ENCODE measurements at places on chromosomes 13 and 19.
A peak's percentile ranks its signal among the peaks of the same experiment; 100 is the strongest.

DNA sequence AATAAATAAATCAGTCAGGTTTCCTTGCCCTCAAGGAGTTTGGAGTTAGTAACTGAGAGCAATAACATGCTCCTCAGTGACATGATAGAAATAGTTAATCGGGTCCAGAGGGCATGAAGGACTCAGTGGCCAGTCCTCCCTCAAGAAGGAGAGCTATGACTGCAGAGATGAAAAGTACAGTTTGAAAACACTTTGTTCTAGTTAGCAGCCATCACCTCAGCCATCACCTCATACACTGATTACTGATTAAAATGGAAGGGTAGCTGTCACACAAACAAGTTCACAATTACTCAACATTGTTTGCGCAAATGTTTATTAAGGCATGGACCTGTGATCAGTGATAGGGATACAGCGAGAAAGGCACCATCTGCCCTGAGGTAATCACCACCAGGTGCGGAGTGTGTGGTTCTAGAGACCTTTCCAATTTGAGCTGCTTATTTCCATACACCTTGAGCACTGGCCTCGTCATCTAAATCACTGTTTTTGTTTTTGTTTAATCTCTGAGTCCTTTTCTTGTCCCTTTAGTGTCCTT, 85.3 kb upstream of the RAP2A start:
- DNase-seq, result peak; percentile 24

DNA sequence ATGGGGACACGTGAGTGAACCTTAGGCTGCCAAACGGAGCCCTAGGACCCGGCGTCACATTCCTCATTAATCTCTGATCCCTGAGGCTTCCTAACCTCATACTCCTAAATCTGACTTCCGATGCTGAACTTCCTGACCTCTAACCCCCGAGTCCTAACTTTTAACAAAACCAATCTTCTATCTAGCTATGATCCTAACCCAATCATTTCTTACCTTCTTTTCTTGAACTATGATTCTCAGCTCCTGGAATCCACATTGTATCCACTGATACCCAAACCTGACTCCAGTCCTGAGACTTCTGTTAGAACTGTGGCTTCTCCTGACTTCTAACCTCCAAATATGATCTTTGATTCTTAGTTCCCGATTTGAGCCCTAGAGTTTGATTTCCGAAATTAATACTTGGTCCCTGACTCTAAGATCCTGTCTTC, 447 bp downstream of the NFKBIB start:
- DNase-seq, result no peak

GRCh38 chr13:52459668-52460067, 4.4 kb downstream of the CKAP2 start:
- no peak for DNase-seq

DNA sequence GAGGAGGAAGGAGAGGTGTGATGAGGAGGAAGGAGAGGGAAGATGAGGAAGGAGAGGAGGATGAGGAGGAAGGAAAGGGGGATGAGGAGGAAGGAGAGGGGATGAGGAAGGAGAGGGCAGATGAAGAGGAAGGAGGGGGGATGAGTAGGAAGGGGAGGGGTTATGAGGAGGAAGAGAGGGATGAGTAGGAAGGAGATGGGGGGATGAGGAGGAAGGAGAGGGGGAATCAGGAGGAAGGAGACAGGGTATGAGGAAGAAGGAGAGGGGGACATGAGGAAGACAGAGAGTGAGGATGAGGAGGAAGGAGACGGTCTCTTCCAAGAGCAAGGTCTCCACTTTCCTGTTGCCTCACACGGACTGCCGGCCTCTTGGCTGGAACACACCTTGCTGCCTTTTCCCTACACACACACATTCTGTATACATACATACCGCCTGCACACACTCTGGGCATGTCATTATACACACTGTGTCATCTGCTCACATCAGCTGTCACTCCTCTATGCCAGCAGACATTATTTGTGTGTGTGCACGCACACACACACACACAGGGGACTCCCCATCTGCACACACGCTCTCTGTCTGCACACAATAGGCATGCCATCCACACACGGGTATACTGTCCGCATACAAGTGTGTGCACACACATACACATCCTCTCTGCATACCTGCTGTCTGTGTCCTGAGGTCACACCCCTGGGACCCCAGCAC, 11.1 kb upstream of the VSTM2B start:
- no peak for DNase-seq

GRCh38 chr19:52990759-52991418, 22.8 kb upstream of the ERVV-1 start:
- no peak for DNase-seq

GRCh38 chr19:2385053-2385721, 25.1 kb downstream of the TMPRSS9 start:
- peak; percentile 85 for DNase-seq

GRCh38 chr13:113969973-113970611, 3.8 kb downstream of the C13orf46 start:
- no peak for DNase-seq

DNA sequence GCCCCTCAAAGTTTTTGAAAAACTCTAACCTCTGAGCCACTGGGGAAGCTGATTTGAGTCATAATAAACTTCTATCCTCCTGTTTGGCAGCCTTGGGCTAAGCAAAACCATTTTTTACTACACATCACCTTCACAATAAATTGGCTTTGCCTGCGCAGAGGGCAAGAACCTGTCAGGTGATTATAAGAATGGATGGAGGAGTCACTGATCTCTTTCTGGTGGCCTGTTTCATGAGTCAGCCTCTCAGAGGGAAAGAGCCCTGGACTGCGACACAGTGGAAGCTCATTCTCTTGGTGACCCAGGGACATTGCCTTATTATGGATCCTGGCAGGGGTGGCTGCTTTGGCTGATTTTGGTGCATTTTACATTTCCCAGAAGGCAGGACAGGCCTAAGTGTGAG, 17.5 kb upstream of the PSG9 start:
- no peak for DNase-seq

GRCh38 chr13:35851356-35851755, 279.8 kb downstream of the DCLK1 start:
- no peak for DNase-seq

- DNase-seq, result no peak
Observed at GRCh38 chr13:37385956-37386670, 212.5 kb downstream of the POSTN start.

- no peak for DNase-seq
Observed at GRCh38 chr13:111494641-111495040, 174.2 kb downstream of the TEX29 start.

GRCh38 chr13:90428522-90429210, 918.8 kb upstream of the MIR17HG start:
- DNase-seq, result peak; percentile 22

DNA sequence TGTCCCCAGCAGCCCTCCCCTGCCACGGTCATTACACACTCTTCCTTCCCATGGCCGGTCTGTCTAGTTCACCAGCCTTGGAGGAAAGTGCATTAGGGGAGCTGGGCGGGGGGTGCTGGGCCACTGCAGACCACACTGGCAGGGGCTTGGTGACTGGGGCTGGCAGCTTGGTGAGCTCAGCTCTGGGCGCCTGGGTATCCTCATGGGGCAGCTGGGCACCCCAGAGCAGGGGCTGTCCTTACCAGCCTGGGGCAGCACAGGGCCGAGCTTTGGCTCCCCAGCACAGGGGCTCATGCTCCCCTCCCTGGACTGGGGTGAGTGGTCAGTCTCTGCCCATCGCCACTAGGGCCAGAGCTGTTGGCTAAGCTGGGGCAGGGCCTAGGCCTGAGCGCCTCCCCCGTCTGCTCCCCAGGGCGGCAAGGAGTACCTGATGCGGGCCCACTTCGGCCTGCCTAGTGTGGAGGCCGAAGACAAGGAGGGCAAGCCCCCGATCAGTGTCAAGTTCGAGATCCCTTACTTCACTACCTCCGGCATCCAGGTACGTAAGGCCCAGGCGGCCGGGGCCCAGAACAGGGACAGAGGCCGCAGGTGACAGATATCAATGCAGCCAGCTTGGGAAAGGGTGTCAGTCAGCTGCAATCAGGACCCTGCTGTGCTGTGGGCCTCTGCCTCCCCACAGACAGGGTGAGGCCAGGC, 35.5 kb downstream of the AP1M1 start:
- no peak for DNase-seq

DNA sequence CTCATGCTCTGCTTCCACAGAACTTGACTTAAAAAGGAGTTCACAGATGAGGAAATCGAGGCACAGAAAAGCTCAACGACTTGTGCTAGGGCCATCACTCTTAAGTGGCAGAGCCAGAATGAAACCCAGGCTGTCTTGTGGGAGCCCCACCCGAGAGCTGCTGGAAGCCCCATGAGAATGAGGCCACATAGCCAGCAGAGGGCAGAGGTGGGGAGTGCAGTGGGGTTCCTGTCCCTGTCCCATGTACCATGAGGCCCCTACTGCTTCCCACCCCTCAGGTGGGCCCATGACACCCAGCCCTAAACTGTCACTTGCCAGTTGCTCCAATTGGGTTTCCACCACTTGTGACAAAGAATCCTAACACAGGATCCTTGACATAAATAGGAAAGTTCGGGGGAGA, 175.9 kb downstream of the IRS2 start:
- no peak for DNase-seq

DNA sequence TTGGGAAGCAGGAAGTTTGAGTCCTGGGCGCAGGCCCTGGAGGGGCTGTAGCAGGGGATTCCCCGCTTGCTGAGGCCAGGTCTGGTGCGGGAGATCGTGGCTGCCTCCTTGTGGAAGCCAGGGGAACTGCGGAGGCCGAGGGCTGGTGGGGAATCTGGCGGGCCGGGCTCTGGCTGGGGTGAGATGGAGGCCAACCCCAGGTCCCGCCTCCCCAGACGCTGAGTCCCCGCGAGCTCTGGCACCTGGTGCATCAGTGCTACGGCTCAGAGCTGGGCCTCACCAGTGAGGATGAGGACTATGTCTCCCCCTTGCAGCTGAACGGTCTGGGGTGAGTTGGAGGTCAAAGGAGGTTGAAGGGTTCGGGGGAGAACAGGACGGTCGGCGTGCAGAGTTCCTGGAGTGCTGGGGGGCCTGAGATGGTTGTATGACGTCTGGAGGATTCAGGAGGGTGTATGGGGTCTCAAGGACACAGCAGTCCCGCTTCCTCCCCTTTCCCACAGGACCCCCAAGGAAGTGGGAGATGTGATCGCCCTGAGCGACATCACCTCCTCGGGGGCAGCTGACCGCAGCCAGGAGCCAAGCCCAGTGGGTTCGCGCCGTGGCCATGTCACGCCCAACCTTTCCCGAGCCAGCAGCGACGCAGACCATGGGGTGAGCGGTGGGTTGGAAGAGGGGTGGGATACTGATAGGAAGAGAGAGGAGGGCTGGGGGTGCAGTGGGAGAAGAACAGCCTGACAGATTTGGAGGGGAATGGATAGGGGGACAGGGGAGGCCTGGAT, 13.1 kb downstream of the GRAMD1A start:
- peak; percentile 53 for DNase-seq

- DNase-seq, result no peak
Observed at GRCh38 chr13:27336014-27336673, 65.5 kb downstream of the RASL11A start.

GRCh38 chr13:85799097-85799582, at the start of gene SLITRK6:
Gene SLITRK6, minus strand, starts transcription at chr13:85799419. Its CDS starts 2,911 bp downstream, at chr13:85796508.
- DNase-seq, result peak; percentile 75

GRCh38 chr13:51999510-51999911, 11.7 kb downstream of the ATP7B start:
- no peak for DNase-seq

- DNase-seq, result peak; percentile 60
Observed at GRCh38 chr13:112376050-112376681, at the start of gene SPACA7. Gene SPACA7, plus strand, starts transcription at chr13:112376355. Its CDS starts 31 bp downstream, at chr13:112376386.

DNA sequence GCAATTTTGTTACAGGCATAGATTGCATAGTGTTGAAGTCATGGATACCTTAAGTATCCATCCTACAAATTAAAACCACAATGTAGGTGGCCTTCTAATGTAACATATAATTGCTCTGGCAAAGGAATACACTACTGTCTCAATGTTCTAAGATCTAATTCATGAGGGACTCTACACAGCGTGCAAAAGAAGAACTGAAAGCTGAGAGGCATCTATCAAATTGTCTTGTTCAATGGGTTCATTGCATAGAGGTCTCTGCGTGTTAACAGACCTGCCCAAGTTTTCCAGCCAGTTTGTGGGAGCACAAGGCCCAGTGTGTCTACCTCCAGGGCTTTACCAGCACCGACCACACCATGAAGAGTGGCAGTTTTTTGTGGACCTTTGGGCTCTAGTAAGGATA, 451.4 kb downstream of the ITGBL1 start:
- no peak for DNase-seq

- no peak for DNase-seq
Observed at GRCh38 chr13:31957772-31958171, 73.8 kb upstream of the FRY start.

- no peak for DNase-seq
Observed at GRCh38 chr13:18953139-18953930, 228.3 kb downstream of the TUBA3C start.

GRCh38 chr13:101417043-101417406, 717 bp upstream of the NALCN start:
- DNase-seq, result peak; percentile 89

DNA sequence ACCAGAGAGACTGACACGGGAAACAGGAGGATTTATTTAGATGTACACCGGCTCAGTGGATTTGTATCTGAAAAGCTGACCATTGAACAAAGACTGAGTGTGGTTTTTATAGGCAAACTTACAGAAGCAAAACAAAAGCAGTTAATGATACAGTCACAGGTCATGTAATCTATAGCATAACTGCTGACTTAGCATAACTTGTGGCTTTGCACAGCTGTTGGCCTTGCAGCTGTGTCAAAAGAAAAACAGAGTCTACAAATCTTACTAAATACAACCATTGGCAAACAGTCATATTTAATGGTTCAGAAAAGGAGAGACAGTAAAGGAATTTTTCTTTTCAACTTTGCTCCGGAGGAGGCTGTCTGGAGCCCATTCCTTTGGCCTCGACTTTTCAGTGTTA, 2.3 kb upstream of the ILF3 start:
- peak; percentile 13 for DNase-seq

DNA sequence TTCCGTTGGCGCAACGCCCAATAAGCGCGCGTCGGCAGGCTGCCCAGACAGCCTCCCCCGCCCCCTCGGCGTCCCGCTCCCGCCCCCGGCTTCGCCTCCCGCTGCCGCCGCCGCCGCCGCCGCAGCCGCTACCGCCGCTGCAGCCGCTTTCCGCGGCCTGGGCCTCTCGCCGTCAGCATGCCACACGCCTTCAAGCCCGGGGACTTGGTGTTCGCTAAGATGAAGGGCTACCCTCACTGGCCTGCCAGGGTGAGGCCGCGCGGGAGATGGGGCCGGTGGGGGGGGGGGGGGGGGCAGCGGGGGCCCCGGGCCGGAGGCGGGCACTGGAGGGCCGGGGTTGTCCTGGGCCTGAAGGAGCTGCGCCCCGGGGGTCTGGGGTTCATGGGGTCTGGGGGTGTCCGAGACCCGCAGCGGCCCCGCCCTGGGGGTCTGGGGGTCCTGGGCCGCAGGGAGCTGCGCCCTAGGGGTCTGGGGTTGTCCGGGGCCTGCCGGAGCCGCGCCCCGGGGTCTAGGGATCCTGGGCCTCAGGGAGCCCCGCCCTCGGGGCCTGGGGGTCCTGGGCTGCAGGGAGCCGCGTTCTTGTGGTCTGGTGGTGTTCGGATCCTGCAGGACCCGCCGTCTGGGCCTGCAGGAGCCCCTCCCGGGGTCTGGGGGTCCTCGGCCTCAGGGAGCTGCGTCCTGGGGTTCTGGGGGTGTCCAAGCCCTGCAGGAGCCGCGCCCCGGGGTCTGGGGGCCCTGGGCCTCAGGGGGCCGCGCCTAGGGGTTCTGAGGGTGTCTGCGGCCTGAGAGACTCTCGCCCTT, at the start of gene HDGFL2:
Gene HDGFL2, plus strand, starts transcription at position 124 of the 801 bp plus-strand sequence. Its CDS starts 54 bp downstream, at position 178.
- DNase-seq, result peak; percentile 44

- DNase-seq, result no peak
Observed at GRCh38 chr13:20908714-20909497, 6.4 kb upstream of the XPO4 start.
